DND-41 (cell line): ENCODE measurements at places on chromosomes 6 and 20.
A peak's percentile ranks its signal among the peaks of the same experiment; 100 is the strongest.

- no peak for DNase-seq
Measured at GRCh38 chr6:44188819-44189218, 27.9 kb upstream of the MYMX start.

DNA sequence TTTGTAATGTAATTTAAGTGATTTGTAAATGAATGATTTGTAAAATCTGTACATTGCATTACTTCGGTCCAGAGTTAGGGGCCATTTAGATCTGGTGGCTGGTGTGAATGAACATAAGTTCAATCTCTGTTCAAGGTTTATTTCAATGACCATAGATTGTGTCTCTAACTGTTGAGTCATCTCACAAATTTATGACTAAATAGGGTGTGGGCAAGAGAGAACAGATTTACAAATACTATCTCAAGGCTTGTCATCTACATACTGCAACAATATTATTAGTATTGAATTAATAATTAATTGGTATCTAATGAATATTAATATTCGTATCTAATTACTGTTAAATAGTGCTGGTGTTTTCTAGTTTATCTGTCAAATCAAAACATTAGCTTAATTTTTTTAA is 115.3 kb upstream of the EDN1 start:
- DNase-seq, result no peak

GRCh38 chr6:127851197-127851596 is 49.7 kb downstream of the THEMIS start:
- no peak for DNase-seq

GRCh38 chr20:14956538-14956937 is 619.1 kb upstream of the FLRT3 start:
- DNase-seq, result no peak

DNA sequence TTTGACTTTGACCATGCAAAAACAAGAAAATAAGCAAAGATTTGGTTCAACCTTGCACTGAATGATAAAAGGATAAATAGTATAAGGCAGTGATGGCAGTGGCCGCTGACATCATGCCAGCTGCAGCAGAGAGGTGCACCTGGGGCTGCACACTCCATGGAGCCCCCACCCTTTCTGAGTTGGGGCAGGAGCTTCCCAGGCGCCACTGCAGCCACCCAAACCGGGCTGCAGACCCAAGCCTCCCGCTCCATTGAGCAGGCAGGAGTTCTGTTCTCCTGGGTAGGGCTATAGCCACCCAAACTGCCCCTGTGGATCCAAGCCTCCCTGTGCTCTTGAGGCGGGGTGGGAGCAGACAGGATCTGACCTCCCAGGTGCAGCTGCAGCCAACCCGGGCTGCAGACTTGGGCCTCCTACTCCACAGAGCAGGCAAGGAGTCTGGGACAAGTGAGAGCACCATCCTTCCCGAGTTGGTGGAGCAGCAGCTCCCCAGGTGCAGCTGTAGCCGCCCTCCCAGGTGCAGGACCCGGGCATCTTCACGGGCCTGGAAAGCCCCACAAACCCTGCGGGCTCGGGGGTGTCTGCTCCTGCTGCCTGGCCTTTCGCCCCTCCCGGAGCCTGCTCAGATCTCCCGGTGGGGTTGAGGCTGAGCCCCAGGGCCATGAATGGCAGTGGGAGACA is 537.9 kb downstream of the TENT5A start:
- DNase-seq, result no peak

DNA sequence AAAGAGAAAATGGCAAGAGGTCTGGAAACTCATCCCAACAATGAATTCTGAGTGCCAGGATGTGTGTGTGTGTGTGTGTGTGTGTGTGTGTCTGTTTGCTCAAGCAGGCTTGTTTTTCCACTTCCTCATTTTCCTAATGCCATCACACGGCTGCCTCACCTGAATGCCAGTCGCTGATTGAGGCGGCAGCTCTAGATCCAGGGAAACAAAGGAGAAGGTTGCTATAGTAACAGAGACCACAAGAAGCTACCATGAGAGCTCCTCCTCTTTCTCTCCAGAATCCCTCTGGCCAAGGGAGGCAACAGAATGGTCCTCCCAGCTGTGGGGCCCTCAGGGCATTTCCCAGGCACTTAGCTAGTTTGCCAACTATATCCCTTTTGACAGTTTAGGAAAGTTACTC is 241.1 kb upstream of the TSHZ2 start:
- no peak for DNase-seq

DNA sequence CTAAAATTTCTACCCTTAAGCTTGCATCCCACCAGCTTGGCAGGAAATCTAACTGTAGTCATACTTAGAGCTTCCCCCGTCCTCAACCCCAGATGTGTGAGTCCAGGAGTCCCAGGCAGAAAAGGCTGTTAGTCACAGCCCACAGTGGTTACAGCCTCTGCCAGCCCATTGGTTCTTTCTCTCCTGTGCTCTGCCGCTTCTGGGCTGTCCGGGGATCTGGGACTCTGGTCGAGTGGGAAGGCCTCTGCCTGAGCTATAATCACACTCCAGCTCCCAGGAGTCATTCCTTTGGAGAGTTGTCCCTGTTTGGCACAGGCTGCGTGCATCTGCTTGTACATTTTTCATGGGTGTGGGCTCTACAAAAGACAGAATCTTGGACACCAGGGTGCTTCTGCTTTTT is 45.6 kb upstream of the FYN start:
- peak; percentile 59 for DNase-seq
